T follicular helper cell (primary cell): ENCODE measurements at places on chromosomes 5 and 9.

DNA sequence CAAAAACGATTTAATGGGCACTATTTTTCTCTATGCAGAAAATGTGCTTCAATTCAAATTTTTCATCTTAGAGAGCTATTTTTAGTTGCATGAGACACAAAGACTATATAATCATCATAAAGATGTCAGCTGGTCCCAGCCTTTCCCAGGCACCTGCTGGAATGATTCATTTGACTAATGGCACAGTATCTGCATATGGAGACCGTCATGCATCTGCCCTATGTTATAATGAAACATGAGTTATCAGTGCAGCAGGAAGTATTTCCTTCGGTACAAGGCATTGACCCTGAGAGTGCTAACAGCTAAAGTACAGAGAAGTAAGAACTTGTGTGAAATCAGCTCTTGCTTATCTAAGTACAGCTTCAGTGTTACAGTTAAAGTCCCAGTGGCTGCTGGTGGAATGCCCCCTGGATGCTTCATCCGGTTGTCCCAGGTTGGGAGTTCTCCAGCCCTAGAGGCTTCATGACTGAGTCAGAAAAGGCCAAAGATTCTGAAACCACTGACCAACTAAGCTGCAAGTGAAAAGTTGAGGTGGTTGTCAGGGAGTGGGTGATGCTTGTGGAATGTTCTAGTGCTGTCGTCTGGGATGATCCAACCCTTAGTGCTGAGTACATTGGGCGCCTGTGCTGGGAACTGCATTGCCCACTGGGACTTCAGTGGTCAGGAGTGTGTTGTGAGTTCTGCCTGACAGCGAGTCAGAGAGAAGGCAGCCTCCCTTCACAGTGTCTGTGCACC, 57.2 kb downstream of the MTRR start:
- no peak for DNase-seq

- no peak for DNase-seq
Measured at GRCh38 chr5:17340379-17340778, 122.9 kb downstream of the BASP1 start.

DNA sequence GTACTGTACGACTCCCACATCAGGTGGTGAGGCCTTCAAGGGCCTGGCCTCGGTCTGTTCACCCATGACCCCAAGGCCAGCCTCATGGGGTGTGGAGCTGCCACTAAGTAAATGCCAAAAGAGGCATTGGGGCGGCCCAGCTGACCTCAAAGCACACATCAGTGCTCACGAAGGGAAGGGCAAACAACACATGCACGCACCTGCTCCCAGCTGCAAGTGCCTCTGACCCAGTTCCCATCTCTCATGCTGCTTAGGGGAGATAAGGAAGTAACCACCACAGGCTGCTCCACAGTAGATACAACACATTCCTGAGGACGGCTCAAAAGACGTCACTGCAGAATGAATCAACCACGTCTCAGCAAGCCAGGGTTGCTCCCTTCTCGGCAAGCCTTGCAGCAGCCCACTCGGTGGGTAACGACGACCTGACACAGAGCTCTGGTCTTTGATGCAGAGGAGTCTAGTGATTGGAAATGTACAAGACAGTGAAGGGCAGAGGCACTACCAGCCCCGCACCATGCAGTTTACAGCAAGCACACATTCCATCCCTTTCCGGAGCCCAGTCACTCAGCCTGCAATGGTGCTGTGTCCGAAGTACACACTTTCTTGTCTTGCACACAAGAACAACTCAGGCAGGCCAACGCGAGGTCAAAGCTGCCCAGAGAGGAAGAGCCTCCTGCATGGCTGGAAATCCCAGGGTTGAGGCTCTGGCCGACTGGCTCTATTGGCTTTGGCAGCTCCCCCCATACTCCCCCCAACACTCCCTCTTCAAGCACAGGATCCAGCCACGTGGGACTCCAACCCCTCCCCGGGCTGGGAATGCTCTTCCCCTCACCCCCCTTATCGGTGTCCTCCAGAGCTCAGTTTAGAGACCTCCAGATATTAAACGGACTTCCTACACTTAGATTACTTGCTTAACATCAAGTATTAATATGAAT, 31.8 kb downstream of the FABP6 start:
- no peak for DNase-seq

DNA sequence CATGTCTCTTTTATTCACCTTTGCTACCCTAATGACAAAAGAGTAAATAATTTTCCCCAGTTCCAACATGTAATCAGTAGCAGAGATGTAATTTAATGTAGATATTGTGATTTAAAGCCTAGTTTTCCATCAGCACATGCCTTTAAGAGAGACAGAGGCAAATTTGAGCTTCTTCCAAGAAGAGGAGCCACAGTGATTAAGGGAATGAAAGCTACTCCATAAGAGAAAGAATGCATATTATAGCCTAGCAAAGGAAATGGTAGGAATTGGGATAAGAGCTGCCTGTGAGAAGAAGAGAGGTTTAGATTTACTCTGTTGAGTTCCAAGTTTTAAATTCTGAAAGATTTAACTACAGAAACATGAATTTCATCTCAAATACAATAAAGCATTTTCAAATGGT, 591.0 kb upstream of the DMAC1 start:
- no peak for DNase-seq

DNA sequence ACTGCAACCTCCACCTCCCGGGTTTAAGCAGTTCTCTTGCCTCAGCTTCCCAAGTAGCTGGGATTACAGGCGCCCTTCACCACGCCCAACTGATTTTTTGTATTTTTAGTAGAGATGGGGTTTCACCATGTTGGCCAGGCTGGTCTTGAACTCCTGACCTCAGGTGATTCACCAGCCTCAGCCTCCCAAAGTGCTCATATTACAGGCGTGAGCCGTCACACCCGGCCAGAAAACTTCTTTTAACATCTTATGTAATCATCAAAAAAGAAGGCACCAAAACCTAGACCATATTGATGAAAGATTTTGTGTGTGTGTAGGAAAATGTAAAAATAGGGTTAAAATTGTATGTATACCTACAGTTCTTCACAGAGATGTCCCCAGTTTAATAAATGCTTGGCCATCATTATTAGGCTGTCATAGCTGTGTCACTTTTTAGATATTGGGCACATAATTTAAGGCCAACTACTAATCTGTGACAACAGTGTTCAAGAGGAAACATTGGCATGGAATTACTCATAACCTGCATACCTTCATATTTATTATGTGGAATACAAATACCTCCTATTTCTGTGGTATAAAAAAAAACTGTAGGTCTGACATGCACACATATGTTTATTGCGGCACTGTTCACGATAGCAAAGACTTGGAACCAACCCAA, 44.4 kb downstream of the RAD50 start:
- no peak for DNase-seq

- DNase-seq = no peak
Measured at GRCh38 chr9:36765077-36765390, 192.3 kb downstream of the MELK start.

- DNase-seq = no peak
Measured at GRCh38 chr5:125409234-125409860, 662.9 kb upstream of the ZNF608 start.
